Cardiac muscle cell (in vitro differentiated cells and primary cell): ENCODE measurements at places on chromosomes 3 and 15.

- DNase-seq = no peak
Measured at GRCh38 chr15:79989682-79990081, 18.7 kb upstream of the BCL2A1 start.

GRCh38 chr15:77340245-77340644, 79.7 kb downstream of the PEAK1 start:
- DNase-seq = no peak

DNA sequence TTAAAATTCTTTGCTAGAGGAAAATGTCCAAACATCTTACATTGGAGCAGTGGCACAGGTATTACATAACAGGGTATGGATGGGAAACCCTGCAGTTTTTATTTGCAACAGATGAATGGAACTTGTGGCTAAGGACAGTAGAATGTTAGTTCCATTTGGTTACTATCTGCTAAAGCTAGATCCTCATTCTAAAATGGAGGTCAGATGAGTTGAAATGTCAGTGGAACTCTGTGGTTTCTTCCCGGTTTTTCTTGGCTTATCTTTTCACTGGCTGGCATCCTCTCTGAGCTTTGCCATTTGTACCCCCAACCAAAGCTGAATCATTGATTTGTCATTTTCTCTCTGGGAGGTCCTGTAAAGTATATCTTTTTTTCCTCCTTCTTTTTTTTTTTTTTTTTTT, 68.9 kb downstream of the ARMC8 start:
- DNase-seq = no peak

DNA sequence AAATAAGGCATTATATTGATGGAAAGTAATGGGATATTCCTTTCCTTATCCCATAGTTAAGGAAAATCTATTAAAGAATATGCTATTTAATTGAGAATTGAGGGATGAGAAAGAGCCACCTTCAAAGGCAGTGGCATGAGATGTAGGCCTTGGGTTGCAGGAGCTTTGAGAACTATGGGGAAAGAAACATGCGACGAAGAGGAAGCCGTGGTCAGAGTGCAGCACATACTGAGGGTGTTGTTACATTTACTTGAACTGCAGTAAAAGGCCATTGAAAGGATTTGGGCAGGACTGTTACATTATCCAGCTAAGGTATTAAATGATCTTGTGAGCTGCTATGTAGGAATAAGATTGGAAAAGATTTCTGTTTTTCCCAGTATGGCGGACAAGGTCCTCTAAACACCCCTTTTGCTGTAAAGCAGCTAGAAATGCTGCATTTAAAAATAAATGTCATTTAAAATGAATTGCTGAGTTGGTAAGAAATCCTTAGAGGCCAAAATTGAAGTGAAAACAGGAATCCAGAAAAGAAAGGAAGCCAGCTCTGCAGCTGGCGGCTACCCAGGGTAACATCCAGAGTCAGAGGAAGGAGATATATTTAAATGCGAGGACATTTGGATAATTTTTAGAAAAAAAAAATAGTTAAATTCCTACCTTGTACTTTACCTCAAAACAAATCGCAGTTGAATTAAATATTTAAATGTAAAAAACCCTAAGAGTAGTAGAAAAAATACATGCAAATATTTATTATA, 61.7 kb downstream of the IL1RAP start:
- DNase-seq = no peak

GRCh38 chr15:98321896-98322295, 326.4 kb upstream of the IGF1R start:
- no peak for DNase-seq

GRCh38 chr3:62873451-62873760, 1.8 kb downstream of the CADPS start:
- no peak for DNase-seq

DNA sequence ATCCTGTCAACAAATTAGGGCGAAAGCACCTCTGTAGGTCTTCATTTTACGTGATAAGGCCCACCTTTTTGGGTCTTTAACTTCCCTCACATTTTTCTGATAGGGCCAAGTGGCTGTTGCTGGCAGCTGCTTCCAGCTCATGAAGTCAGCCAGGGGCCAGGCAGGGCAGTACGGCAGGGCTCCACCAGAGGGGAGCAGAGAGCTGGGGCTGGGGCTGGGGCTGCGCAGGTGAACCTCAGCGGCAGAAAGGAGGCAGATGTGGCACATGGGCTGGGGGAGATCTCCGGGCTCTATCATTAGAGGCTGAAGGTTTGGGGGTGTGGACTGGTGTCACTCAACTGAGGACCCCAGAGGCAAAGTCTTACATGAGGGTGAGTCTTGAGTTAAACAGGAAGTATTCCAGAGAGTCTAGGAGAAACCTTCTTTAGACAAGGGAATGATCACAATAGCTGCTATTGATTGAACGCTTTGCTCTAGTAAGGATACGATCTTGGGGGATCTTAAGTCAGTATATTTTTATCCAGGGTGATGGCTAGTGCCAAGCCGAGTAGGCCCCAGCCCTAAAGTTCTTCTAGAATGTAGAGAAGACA, 62.8 kb upstream of the MEX3B start:
- DNase-seq = peak; percentile 61

DNA sequence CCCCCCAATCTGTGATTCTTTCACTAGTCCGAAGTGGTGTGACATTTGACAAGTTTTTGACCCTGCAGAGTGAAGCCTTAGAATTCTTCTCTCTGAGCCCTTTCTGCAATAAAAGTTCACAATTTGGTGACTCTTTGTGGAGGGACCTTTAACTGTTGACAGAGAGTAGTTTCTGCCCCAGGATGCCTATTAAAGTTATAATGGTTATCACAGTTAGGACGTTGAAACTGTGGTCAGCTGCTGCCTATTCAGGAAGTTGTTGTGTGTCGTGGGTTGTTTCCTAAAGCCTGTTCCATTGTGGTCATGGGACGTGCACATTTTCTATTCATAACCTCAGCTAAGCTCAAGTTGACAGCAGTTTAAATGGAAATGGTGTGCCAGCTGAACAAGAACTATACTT, 274.5 kb downstream of the NEK10 start:
- DNase-seq = no peak

DNA sequence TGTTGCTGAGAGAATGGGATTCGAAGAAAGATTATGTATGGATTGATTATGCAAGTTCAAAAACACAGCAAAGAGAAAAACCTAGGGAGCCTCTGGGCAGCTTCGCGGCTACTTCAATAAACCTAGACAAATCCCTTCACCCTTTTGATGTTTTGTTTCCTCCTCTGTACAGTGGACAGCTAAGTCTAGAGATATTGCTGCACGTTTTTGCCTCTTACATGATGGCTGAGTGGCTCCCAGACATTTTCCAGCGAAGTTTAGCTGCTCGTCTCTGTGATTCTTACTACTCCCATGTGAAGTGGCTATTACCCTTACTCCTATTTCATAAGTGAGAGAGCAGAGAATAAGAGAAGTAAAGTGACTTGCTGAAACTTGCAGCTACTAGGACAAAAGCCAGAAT, 695.0 kb upstream of the GRM7 start:
- peak; percentile 13 for DNase-seq

- no peak for DNase-seq
Measured at GRCh38 chr3:142029791-142030190, 119.6 kb downstream of the TFDP2 start.

DNA sequence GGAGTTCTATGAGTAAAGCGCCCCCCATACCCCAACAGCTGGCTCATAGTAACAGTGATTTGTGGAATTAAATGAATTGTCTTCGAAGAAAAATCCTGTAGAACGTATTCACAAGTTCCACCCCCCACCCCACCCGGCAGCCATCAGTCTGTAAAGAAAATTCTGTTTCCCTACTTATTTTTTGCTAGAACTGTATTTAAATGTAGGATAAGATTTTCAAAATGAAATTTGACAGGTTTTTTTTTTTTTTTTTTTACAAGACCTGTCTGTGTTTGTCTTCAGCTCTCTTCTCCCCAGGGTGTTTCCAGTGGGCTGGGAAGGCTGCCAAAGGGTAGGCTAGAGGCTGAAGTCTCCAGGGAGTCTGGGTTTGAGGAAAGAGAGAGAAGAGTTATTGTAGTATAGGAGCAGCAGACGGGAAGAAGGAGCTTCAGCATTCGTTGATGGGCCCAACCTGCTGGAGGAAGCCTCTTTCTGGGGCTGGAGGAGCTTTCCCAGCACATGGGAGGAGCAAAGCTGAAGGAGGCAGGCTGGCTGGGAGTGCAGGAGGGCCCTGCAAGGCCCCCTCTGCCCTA, 130.6 kb upstream of the SEMA6D start:
- DNase-seq = peak; percentile 81

- peak; percentile 74 for DNase-seq
Measured at GRCh38 chr15:53976844-53977392, 1.3 kb upstream of the UNC13C start.

DNA sequence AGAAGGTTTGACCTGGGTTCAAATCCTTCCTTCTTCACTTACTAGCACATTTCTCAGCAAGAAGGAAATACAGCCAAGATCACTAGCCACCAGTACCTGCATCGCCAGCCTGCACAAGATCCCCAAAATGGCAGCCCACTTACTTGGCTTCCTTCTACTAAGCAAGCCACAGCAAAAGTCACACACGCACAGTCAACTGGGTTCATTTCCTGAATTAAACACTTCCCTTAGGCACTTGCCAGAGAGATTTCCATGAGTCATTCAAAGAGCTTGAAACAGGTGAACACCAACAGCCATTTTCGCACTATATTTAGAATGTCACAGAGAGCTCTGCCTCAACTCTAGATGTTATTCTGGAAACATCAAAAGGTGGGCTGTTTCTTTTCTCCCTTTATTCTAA, 42.6 kb downstream of the MGLL start:
- DNase-seq = no peak

- DNase-seq = no peak
Measured at GRCh38 chr15:74839526-74840395, 3.2 kb downstream of the ULK3 start.

DNA sequence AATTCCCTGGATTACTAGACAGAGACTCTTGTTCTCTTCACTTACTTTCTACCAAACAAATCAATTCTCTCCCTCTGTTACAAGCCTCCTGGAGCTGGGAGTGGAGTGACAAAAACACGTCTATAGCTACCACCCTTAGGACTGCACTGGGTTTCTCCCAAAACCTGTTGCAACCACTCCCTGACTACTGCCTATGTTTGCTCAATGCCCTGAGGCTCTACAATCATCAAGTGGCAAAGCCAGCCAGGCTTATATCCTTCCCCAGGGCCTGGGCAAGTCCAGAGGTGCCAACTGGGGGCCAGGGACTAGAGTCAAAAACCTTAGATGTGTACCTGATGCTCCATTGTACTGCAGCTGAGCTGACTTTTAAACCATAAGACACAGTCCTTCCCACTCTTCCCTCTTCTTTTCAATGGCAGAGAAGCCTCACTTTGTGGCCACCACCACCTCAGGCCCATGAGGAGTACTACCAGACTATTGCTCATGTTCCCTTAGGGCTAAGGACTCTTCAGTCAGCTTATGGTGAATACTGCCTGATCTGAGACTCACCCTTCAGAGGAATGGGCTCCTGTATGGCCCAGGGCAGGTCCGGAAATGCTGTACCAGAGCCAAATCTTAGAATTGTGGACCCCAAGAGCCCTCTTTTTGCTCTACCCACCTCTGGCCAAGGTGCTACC, 125.4 kb upstream of the PLCL2 start:
- DNase-seq = no peak

GRCh38 chr3:38721207-38721772, 71.8 kb upstream of the SCN5A start:
- no peak for DNase-seq

DNA sequence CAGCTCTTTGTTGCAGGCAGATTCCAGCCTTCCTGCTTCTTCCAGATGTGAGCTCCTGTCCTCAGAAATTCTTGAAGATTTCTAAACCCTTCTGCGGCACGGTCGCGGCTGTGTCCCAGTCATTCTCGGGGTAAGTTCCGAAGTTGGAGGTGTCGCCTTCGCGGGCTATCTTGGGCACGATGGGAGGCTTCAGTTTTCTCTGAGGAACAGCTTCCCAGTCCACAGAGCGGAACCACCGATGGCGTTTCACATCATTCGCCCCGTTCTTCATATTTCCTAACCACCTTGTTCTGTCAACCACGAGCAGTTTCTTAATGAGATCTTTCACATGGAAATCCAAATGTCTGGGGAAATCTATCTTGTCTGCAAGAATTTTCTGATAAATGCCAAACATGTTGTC, 24.7 kb upstream of the CERS3 start:
- DNase-seq = no peak

- DNase-seq = no peak
Measured at GRCh38 chr3:192090586-192090985, 629.6 kb downstream of the PYDC2 start.
